Heart right ventricle (tissue), 16 donors: ENCODE measurements at places on chromosomes 3 and 15.
A peak's percentile ranks its signal among the peaks of the same experiment; 100 is the strongest.

- no peaks in the 10 kb centered on the region for H3K27me3 ChIP-seq
- no peak overlapping the region for H3K4me3 ChIP-seq
- no peak for DNase-seq
- H3K27ac ChIP-seq, result no peak overlapping the region
- no peaks in the 10 kb centered on the region for H3K4me1 ChIP-seq
Measured at GRCh38 chr3:62672988-62673313, 202.3 kb downstream of the CADPS start.

GRCh38 chr3:12869035-12869621 is 27.8 kb upstream of the RPL32 start:
- H3K27me3 ChIP-seq, result peaks cover 16% of the 10 kb centered on the region
- no peaks in the 10 kb centered on the region for H3K36me3 ChIP-seq
- no peak overlapping the region for H3K4me3 ChIP-seq
- no peaks in the 10 kb centered on the region for H3K4me1 ChIP-seq
- DNase-seq, result peak; percentile 36

GRCh38 chr3:171700653-171701052 is 109.6 kb downstream of the PLD1 start:
- no peak overlapping the region for H3K4me3 ChIP-seq
- no peak overlapping the region for H3K27ac ChIP-seq
- H3K36me3 ChIP-seq, result peaks cover 11% of the 10 kb centered on the region
- no peak for DNase-seq
- peaks cover 17% of the 10 kb centered on the region for H3K4me1 ChIP-seq

DNA sequence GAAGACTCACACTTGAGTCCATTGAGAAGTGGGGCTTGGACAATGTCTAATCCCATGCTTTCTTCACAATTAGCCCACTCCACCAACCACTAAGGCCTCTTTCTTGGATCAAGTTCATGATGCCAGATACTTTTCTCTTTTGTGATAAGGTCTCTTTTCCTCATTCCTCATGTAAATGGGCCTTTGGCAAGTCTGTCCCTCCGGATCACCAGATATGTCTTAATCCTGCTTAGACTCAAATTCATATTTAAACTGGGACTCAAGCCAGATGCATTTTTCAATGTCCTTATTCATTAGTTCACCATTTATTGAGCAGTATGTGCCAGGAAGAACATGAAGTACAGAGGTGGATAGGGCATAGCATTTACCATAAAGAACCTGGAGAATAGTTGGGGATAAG is 671.1 kb downstream of the TBL1XR1 start:
- H3K27me3 ChIP-seq, result no peaks in the 10 kb centered on the region
- H3K36me3 ChIP-seq, result no peaks in the 10 kb centered on the region
- no peak overlapping the region for H3K27ac ChIP-seq

DNA sequence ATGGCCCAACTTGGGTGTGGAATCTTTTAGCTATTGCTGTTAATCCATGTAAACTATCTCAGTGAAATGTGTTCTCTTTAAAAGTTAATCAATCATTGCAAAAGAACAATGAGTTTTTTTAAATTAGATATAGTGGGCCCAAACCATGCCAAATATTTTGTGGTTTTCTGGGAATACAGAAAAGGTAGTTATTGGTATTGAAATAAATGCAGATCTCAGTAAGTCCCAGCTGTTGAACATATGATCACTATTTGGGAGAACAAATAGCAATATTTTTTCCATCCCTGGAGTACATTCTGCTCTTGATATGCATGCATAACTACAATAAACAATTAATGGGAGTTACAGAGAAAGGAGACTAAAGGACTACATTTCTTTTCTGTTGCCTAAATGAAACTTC is 36.0 kb upstream of the LEKR1 start:
- no peak for DNase-seq
- no peaks in the 10 kb centered on the region for H3K27me3 ChIP-seq
- H3K27ac ChIP-seq, result no peak overlapping the region
- no peaks in the 10 kb centered on the region for H3K36me3 ChIP-seq

DNA sequence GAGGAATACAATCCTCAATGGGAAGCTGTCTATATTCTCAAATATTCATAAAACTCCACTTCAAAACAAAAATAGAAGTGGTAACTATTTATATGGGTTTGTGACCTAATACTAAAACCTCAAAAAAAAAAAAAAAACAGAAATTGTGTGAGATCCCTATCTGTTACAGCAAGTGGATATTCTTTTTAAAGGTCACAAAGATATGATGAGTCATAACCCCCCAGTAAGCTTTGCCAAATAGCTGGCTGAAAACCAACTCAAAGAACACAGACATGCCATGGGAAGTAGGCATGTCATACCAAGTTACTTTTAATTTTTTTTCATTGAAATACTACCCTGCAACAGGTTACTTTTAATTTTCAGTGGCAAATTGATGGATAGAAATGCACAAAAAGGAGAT is 62.5 kb downstream of the CBLB start:
- peaks cover 26% of the 10 kb centered on the region for H3K4me1 ChIP-seq
- no peak overlapping the region for H3K4me3 ChIP-seq
- H3K36me3 ChIP-seq, result no peaks in the 10 kb centered on the region

GRCh38 chr15:60528530-60528929 is 49.6 kb upstream of the ICE2 start:
- H3K4me3 ChIP-seq, result no peak overlapping the region
- no peak for DNase-seq
- H3K4me1 ChIP-seq, result no peaks in the 10 kb centered on the region
- H3K36me3 ChIP-seq, result no peaks in the 10 kb centered on the region

- H3K27ac ChIP-seq, result no peak overlapping the region
- no peak for DNase-seq
- H3K4me3 ChIP-seq, result no peak overlapping the region
- no peaks in the 10 kb centered on the region for H3K27me3 ChIP-seq
- peaks cover 12% of the 10 kb centered on the region for H3K4me1 ChIP-seq
Measured at GRCh38 chr15:63246691-63247469, 30.5 kb upstream of the APH1B start.

DNA sequence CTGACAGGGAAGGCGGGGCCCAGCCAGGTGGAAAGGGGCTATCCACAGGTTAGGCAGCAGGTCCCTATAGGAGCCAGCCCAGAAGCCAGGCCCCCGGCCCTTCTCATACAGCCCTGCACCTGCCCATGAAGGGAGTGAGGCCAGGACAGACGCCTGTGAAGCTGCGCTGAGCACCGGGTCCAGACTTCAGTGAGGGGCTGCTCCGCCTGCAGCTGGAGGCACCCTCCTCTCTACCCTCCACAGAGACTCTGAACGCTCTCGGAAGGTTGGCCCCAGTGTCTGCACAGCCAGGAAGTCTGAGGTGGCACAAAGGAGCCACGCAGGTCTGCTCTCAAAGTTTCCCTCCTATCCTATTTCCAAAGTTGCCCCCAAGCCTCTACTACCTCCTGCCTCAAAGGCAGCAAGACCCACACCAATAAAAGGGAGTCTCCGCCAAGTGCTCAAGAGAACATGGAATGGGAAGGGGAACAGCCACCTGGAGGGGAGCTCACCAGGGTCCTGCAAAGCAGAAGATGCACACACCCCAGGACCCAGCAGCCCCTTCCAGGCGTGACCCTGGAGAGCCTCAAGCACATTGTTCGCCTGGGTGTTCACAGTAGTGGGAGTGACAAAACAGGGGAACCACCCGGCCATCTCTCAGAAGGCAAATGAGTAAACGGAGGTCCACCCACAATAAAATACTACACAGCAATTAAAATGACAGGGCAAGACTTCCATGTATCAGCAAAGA is 19.5 kb downstream of the XXYLT1 start:
- H3K27ac ChIP-seq, result no peak overlapping the region
- no peak overlapping the region for H3K4me3 ChIP-seq
- H3K27me3 ChIP-seq, result no peaks in the 10 kb centered on the region
- peaks cover 3% of the 10 kb centered on the region for H3K4me1 ChIP-seq

DNA sequence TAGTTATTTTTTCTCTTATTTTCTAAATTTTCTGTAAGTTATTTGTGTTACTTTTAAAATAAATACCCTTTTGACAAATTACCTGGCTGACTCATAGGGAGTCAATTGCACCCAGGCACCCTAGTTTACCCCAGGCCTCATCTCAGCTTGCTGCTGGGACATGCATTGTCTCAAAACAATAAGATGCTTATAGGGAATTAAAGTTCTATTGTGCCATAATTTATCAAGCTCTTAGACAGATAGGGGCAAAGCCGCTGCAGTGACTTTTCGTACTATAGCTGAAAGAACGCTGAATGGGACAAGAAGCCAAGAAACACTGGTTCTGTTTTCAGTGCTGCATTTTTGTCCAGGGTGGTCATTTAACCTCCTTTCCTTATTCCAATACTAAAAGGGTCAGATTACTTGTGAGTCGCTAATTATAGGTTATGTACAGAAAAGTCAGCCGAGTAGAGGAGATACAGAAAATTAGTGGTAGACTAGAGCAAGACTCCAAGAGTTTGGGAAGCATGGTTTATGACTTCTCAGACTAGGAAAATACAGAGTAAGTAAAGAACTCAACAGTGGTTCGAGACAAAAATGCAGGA is 50.3 kb downstream of the EXD1 start:
- no peaks in the 10 kb centered on the region for H3K36me3 ChIP-seq
- no peaks in the 10 kb centered on the region for H3K27me3 ChIP-seq
- no peaks in the 10 kb centered on the region for H3K4me1 ChIP-seq
- no peak overlapping the region for H3K4me3 ChIP-seq
- DNase-seq, result no peak
- no peak overlapping the region for H3K27ac ChIP-seq

DNA sequence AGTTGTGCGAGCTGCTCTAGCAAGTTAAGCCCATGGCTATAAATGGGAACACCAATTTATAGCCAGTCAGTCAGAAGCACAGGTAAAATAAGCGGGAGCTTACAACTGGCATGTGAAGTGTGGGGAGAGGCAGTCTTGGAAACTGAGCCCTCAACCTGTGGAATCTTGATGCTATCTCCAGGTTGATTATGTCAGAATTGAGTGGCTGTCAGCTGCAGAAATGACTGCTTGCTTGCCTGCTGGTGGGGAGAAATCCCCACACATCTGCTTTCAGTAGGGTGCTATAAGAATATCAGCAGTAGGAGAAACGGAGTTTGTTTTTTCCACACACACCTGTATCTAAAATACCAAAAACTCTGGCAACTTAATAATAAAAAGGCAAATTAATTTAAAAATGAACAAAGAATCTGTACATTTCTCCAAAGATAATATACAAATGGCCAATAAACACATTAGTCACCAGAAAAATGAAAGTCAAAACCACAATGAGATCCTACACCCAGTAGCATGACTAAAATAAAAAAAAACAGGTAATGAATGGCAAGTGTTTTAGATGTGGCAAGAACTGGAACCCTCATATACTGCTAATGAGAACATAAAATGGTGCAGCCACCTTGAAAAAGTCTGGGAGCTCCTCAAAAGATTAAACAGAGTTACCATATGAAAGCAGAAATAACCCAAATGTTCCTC is 26.0 kb upstream of the MAP4 start:
- no peaks in the 10 kb centered on the region for H3K36me3 ChIP-seq
- no peak for DNase-seq
- H3K27me3 ChIP-seq, result no peaks in the 10 kb centered on the region
- H3K27ac ChIP-seq, result no peak overlapping the region
- H3K4me3 ChIP-seq, result no peak overlapping the region

DNA sequence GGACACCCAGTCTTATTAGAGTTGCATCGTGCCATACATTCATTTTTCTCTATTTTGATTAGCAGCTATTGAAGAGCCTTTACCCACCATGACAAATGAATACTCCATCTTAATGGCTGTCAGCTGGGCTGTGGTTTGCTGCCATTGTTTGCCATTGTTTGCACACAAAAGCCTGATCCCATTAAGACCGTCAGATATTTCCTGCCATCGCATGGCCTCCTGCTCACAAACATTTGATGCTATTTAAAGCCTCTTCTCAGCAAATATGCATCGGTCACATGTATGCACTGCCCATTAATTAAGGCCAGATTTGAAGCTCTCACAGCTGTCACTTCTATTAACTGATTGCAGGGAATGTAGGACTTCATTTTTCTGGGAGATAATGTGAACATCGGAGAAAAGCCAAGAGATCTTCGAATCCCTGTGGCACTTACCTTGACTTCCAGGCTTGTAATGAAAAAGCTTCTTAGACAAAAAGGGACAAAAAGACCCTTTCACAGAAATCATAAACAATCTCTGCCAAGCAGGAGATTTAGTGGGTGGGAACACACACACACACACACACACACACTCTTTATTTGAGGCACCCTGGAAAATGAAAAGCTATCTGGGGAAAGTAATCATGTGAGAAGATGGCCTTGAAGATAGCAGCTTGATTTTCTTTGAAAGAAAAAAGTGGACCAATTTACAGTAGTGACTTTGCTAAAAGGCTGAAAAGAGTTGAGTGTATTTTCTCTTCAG is 175.4 kb upstream of the NR2E3 start:
- no peak for DNase-seq
- H3K4me1 ChIP-seq, result peaks cover 29% of the 10 kb centered on the region

GRCh38 chr3:149009732-149010131 is 18.4 kb downstream of the GYG1 start:
- DNase-seq, result no peak
- no peaks in the 10 kb centered on the region for H3K36me3 ChIP-seq
- H3K27me3 ChIP-seq, result no peaks in the 10 kb centered on the region
- H3K27ac ChIP-seq, result no peak overlapping the region
